Small intestine (tissue), 16 donors: ENCODE measurements at places on chromosomes 4 and X.

DNA sequence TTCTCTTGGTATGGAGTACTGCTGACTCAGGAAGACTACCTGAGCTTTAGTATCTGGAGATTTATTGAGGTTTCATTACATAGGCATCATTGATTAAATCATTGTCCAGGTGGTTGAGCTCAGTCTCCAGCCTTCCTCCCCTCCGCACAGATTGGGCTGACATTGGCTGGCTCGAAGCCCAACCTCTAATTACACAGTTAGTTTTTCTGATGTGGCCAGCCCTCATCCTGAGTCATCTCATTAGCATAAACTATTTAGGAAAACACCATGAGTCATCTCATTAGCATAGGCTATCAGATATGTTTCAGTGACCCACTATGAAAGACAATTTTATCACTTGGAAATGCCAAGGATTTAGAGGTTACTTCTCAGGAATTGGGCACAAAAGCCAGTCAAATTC lies 93.9 kb upstream of the ANKRD50 start:
- DNase-seq, result no peak

DNA sequence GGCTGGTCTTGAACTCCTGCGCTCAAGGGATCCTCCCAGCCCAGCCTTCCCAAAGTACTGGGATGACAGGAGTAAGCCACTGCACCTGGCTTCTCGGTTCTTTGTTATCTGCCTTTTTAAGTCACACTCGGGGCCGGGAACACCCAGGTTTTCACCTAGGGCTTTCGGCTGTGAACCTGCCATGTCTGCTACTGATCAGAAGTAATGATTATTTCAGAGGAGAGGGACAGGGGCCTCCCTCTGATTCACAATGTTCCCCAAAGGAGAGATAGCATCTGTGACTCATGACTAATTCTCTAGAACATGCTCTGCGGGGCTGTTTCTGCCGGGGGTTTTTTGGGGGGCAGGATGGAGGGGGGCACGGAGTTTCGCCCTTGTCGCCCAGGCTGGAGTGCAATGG lies 26.9 kb downstream of the CRLF2 start:
- DNase-seq, result no peak

DNA sequence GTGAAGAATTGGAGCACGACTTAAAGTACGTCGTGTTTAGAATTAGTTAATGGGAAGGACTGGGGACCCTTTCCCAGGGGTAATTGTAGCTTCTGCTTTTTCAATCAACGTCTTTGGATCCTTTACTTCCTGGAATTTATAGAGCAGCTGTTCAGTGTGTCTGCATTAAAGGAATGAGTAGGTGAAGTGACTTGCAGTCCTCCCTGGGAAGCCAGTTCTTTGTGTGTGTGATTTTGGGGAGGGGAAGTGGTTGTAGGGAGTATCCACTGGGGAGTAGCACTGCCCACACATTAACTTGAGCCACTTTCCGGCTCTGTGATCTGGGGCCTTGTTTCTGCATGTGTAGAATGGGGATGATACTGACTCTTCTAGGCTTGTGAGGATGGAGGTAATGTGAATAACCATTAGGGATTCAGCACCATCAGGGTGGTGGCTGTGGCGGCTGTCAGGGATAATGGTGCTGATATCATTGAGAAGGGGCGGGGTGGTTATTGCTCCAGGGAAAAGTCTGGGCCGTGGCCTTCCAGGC lies 54.7 kb downstream of the TMEM131L start:
- DNase-seq, result peak; percentile 54

GRCh38 chr4:67593741-67594175 lies 35.2 kb downstream of the STAP1 start:
- no peak for DNase-seq

DNA sequence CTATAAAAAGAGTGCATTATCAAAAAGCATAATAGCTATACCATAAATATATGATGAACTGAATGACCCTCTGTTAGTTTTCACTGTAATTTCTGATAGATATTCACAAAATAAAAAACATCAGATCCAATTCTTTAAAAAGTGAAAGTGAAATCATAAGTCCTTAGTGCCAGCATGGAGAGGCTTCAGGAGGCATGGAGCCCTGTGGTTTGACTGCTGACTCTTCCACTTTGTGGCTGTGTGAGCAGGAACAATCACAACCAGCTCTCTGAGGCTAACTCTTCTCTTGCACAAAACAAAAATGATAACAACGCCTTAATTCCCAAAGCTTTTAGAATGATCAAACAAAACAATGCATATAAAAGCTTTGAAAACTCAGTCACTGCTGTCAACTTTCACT lies 1143.9 kb downstream of the PDHA2 start:
- peak; percentile 22 for DNase-seq

- no peak for DNase-seq
These were observed 116.7 kb upstream of the TEX13D start for GRCh38 chrX:124215786-124216185.

DNA sequence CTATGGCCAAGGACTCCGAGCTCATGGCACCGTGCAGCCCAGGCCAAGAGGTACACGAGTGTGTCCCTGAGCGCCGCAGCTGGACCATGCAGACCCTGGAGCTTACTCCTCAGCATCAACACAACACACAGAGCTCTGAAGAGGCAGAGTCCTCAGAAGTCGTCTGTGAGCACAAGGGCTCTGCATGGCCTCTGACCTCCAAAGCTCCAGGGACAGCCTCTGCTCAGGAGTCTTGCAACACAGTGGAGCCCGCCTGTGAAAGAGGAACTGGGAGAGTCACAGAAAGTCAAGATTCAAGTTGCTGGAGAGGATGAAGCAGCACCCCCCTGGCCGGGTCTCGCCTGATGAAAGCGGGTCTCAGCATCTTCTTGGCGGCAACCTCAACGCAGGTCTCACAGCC lies 2.9 kb downstream of the LRPAP1 start:
- DNase-seq, result no peak

- no peak for DNase-seq
These were observed 139.2 kb downstream of the SHOX start for GRCh38 chrX:769796-770195.

- DNase-seq, result no peak
These were observed 16.3 kb upstream of the DDX3X start for GRCh38 chrX:41317477-41318208.

- no peak for DNase-seq
These were observed 6.4 kb downstream of the ELK1 start for GRCh38 chrX:47643926-47644325.

DNA sequence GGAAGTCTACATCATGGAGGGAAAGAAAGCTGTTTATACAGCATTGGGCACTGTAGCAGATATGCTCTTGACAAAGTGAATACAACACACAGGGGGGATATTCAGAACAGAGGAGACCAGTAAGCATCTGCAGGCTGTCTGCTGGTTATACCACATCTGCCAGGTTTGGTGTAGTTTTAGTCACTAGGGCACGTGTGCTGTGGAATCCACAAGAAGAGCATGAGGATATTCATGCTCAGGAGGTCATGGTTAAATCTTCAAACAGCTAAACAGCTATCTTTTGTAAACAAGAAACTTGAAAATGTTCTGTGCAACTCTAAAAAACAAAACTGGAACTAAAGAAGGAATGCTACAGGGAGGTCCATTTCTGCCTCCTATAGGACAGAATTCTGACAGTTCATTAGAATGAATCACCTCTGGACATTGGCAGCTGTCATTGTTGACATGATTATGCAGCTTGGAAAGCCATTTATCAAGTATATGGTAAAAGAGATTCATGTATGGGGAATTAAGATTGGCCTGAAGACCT lies 175.8 kb downstream of the RCHY1 start:
- DNase-seq, result no peak

- DNase-seq, result no peak
These were observed 65.5 kb downstream of the MAML3 start for GRCh38 chr4:140088323-140088967.

GRCh38 chr4:79247695-79248394 lies 78.0 kb downstream of the NAA11 start:
- DNase-seq, result no peak
